ENCODE measurements at places on chromosomes 5 and 9.
A peak's percentile ranks its signal among the peaks of the same experiment; 100 is the strongest.

DNA sequence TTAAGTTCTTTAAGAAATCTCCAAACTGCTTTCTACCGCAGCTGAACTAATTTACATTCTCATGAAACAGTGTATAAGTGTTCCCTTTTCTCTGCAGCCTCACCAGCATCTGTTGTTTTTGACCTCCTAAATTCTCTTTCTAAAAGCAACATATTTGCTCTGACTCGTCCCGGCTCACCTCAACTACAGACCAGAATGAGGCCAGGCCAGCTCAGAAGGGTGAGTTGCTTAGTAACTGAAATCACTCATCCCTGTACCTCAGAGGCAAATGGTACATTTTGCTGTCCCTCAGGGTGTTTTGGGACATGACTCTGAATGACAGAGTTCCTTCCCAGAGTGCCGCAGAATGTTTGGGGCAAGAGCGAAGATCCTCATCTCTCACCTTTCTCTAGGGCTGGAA is 127.5 kb downstream of the FRMD3 start:
- DNase-seq: no peak

DNA sequence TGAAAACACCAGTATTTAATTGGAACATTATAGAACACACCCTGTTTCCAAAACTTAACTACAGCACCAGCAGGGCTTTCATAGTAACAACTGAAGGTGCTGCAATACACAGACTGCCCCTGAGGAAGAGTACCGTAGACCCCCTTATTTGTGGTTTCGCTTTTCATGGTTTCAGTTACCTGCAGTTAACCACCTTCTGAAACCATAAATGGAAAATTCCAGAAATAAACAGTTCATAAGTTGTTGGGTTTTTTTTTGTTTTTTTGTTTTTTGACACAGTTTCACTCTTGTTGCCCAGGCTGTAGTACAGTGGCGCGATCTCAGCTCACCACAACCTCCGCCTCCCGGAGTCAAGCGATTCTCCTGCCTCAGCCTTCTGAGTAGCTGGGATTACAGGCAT is 9.5 kb upstream of the GLDC start:
- DNase-seq: no peak

GRCh38 chr9:136667940-136668760 is 5.4 kb downstream of the EGFL7 start:
- DNase-seq: no peak

- no peak for DNase-seq
These were observed 71.1 kb upstream of the CD180 start for GRCh38 chr5:67267512-67268216.

DNA sequence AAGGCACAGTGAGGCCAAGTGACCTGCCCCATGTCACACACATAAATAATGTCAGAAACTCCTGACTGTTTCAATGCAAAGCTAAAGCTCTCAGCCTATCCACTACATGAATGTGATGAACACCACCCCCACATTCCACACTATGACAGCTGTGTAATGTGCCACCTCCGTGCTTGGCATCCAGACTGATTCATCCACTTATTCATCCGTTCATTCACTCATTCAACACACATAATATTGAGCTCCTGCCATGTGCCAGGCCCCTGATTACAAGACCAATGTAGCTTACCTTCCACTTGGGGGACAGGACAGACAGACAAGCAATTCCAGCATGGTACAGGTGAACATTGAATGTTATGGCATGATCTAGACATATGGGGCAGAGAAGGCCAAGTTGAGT is 46.2 kb upstream of the FABP6 start:
- DNase-seq: no peak

DNA sequence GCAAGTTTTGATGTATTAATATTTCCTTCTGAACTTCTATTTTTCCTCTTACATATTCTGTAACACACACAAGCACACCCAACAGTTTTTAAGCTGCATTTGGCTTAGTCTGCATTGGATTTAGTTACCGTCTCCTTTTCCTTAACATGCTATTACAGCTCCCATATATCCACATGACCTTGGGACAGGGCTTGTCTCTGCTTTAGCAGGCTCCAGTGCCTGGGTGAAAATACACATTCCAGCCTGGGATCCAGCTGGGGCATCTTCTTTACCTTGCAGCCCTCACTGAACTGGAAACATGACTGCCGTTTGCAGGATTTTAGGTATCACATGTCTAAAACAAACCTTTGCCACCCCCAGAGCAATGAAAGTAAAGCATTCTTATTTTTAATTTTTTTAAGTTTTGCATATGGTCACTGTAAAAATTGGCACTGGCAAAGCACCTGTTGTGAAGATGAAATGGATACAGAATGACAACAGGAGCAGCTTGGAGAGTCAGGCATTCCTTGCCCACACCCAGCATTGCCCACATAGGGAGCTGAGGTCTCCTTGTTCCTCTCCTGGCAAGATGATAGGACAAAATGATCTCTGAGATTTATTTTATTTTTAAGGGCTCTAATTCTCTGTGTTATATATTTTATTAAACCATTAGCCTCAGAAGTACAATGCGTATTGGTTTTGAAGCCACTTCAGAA is 4.0 kb downstream of the GADD45G start:
- peak; percentile 24 for DNase-seq

DNA sequence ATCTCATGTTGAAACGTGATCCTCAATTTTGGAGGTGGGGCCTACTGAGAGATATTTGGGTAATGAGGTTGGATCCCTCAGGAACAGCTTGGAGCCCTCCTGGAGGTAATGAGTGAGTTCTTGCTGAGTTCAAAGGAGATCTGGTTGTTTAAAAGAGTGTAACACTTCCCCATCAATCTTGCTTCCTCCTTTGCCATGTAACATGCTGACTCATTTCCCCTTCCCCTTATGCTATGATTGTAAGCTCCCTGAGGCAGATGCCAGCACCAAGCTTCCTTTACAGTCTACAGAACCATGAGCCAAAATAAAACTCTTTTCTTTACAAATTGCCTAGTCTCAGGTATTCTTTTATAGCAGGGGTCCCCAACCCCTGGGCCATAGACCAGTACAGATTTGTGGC is 352.3 kb downstream of the SLCO4C1 start:
- no peak for DNase-seq

- peak; percentile 32 for DNase-seq
These were observed 55.7 kb downstream of the ARL15 start for GRCh38 chr5:54254482-54255198.

DNA sequence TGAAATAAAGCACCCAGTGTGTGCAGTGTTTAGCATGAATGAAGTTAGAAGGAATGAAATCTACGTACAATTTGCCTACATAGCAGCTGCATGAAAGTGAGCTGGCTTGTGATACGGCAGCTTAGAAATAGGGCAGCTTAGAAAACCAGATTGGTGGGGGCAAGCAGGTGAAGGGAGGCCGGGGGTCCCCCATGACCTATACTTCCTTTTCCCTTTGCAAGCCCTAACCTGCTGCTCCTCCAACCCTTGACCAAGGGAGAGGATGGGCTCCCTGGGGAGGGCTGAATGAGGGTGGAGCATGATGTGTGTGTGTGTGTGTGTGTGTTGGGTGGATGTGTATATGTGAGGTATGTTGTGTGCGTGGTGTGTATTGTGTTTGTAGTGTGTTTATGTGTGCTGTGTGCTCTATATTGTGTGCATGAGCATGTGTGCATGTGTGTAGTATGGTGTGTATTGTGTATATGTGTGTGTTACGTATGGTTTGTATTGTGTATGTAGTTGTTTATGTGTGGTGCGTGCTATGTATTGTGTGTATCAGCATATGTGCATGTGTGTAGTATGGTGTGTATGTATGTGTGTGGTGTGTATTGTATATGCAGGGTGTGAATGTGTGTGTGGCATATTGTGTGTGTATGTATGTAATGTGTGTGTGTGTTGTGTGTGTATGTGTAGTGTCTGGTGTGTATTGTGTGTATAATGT is 72.1 kb downstream of the TENT4A start:
- DNase-seq: no peak

- no peak for DNase-seq
These were observed 16.1 kb downstream of the NR6A1 start for GRCh38 chr9:124755061-124755460.

DNA sequence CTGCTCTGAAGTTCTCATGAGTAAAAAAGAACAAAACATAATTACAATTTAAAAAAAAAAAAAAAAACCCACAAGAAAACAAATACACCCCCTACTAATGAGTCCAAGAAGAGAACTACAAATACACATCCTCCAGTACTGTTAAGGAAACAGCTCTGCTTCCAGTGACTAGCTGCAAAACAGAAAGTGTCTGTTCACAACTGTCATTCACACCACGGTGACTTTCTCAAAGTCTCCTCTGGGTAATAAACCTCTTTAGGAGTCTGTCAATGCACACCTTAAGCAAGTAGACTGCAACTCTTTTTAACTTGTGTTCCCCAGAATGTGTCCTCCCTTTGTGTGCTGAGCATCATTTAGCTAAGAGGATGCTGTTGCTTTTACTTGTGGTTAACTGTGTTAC is 6.2 kb downstream of the REEP5 start:
- no peak for DNase-seq

GRCh38 chr5:172769616-172770373 is 1.2 kb downstream of the DUSP1 start:
- DNase-seq: no peak

DNA sequence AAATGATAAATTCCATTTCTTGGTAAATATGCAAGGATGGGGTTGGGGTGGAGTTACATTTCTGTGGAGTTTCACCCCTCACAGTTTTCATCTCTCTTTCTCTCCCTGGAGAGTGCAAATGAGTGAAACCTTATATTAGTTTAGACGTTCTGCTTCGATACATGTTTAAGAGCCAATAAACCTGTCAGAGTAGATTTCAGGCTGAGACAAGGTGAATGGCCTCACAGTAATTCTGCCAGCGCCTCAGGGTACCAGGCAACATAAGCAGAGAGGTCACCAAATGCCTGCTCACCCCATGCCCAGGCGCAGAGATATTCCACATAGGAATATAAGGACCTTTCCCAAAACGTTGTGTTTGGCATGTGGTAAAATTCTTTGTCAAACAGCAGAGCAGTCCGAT is 154.9 kb upstream of the VLDLR start:
- peak; percentile 39 for DNase-seq

DNA sequence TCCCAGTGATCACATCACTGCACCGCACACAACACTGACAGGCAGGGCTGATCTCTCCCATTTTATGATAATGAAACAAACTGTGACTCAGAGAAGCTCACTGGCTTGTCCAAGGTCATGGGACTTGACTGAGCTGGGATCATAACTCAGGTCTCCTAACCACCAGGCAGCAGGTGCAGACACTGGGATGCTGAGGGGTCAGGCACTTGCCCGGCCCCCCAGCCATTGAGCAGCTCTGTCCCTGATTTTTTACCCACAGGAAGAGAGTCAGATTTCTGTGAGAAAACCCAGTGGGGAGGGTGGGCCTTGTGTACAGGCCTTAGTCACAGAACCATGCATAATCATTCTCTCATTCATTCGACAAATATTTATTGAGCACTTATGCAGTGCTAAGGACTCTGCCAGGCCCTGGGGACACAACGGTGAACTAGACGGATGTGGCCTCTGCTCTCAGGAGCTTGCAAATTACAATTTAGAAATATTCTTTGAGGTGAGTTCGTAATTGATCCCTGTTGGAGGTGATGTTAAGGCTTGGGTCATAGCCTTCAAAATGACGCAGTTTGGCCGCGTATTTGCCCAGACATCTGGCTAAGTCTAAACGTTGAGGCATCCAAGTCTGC is 54.5 kb upstream of the TGFBR1 start:
- DNase-seq: peak; percentile 70

- no peak for DNase-seq
These were observed 78.2 kb upstream of the IFNE start for GRCh38 chr9:21560281-21560745.

DNA sequence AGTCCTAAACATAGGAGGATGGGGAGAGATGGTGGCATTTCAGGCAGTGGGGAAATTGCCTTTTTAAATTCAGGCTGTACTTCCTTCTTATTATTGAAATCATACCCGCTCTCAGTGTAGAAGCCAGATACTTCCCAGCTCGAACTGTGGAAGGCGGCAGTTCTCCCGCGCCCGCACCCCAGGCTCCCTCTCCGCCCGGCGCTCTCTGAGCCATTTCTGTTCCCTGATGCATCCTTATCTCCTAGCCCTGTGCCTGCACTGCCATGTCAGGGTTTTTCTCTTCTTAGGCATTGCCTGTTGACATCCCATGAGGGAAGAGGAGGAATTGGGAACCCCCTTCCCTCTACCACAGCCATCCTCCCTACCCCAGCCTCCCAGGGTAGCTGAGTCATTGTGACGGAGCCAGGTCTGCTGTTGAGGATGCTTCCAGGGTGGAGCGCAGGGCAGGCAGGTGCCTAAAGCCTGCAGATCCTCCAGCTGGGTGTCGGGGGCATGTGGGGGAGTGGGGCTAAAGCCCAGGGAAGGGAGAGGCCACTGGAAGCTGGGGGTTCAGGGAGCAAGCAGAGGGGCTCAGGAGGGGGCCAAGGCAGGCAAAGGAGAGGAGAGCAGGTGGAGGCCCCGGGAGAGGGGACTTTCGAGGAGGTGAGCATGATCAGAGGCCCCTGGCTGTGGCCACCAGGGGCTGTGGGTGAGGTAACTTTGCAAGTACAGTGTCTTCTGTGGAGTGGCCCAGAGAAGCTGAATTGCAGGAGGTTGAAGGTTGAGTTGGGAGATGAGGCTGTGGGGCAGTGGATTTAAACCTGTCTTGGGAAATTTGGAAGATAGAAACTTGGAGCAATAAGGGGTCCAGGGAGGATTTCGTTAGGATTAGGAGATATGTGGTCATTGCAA is 16.2 kb downstream of the LAMC3 start:
- DNase-seq: no peak

DNA sequence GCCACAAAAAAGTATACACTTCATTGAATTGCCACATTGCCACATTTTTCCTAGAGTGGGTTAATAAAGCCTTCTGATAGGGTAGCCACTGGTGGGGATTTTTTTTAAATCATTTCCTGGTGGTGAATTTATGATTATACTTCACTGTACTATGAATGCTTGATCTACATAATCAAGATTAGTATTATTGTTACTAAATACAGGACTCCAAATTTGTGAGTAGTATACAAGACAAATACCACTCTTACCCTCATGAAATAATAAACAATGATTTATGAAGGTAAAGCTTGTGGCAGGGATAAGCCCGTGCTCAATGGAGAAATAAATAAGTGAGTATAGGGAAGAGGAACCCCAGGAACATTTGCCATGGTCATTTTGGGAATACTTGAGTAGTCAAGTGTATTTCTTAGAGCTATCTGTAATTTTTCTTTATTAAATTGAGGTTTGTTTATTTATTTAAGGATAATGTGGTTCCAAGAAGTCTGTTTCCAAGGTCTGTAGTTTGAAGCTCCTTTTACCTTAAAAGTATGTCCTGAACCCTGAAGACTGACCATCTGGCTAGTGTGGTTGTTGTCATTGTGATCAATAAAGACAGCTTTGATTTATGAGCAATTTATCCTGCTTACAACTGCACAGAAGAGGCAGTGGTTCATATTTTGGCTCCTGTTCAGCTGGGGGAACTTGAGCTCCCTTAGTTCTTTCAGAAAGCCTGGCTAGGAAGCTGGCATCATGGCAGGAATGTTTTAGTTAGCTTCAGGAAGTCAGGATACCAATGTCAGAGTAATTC is 118.6 kb downstream of the ZSWIM6 start:
- DNase-seq: peak; percentile 52

GRCh38 chr5:109324931-109325330 is 84.8 kb downstream of the PJA2 start:
- DNase-seq: no peak

- no peak for DNase-seq
These were observed 65.7 kb upstream of the DPYSL3 start for GRCh38 chr5:147575598-147575997.
